Activated CD4-positive, alpha-beta T cell treated with anti-CD3 and anti-CD28 coated beads for 36 hours (primary cell): ENCODE measurements at places on chromosomes 7 and 10. TPM values are rescaled to one million over a fixed set of nuclear protein-coding genes. Genes with fewer than 3 reads are reported as not detected.

- DNase-seq = no peak
These were observed 35.2 kb upstream of the ITPRID1 start for GRCh38 chr7:31478721-31479120.

SCIN gene
- 0.25 TPM for total RNA-seq

GRCh38 chr7:140592964-140593671 lies 47.5 kb downstream of the DENND2A start:
- DNase-seq = no peak

DNA sequence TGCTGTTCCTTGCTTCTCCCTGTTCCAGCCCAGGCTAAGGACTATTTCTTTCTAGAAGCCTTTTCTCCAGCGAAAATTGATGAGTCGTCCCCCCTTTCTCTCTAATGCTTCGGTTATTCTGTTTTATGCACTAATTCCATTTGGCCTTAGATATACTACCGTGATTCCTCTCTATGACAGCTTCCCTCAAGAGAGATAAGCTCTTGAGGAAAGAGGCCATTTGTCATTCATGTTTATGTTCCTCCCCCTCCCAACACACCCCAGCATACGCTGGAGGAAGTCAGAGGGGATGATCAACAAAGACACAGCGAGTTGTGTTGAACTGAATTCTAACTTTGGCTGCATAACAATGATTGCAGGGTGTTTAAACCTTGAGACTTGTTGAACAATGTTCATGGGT lies 198.8 kb downstream of the BMPER start:
- DNase-seq = no peak

KAZALD1 gene
- 0.57 TPM for total RNA-seq

NPC1L1 gene
- total RNA-seq = not detected
